ENCODE measurements at places on chromosomes 4 and X.

GRCh38 chr4:11259837-11260236, 168.9 kb downstream of the HS3ST1 start:
- DNase-seq = no peak

- DNase-seq = no peak
Observed at GRCh38 chrX:4932790-4933189, 1219.3 kb upstream of the PRKX start.

GRCh38 chr4:7359400-7360062, 75.2 kb downstream of the PSAPL1 start:
- no peak for DNase-seq

GRCh38 chr4:4270529-4270928, 19.4 kb downstream of the LYAR start:
- no peak for DNase-seq

DNA sequence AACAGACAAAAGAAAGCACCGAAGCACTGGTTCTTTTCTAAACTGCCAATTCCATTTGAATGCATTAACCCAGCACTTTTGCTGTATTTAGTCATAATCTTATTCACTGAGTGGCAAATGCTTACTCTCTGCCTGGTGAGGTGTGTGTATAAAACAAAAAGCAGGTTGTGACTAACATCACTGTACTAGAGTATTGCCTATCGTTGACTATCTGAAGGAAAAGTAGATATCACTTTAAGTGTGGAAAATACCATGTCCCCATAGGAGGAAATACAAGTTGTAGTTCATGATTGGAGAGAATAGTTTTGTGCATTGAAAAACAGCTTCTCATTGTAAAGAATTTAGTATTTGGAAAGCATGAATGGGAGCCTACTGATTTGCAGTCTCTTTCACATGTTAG, 2.7 kb downstream of the PDLIM5 start:
- no peak for DNase-seq

GRCh38 chr4:101244349-101244748, 103.0 kb downstream of the PPP3CA start:
- no peak for DNase-seq
